Kidney (tissue), 22 donors: ENCODE measurements at places on chromosomes 7 and 10. TPM values are rescaled to one million over a fixed set of nuclear protein-coding genes. Genes with fewer than 3 reads are reported as not detected.
A peak's percentile ranks its signal among the peaks of the same experiment; 100 is the strongest.

GRCh38 chr10:48685731-48686130, 1.1 kb downstream of the WDFY4 start:
- H3K36me3 ChIP-seq: no peaks in the 10 kb centered on the region
- H3K4me3 ChIP-seq: no peak overlapping the region
- DNase-seq: no peak
- no peak overlapping the region for H3K27ac ChIP-seq
- H3K4me1 ChIP-seq: no peaks in the 10 kb centered on the region

DNA sequence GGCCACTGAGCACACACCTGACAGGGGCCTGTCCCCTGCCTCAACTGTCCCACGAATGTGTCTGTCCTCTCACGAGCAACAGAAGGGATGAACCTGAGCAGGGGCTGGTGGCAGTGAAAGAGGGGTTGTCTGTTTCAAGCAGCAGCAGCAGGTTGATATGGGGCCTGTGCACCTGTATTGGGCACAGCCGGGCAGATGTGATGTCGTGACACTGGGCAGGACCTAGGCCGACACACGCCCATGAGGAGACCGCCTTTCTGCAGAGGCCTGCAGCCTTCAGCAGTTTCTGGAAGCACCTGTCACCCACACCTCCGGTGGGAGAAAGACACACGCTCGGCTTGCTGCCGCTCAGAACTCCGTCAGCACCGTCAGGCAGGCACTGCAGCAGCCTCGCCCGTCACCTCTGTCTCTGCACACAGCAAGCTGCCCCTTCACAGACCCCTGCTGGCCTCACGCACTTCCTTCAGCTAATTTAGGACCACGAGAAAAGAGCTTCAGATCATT, 48.5 kb downstream of the AMZ1 start:
- H3K27ac ChIP-seq: no peak overlapping the region
- no peak overlapping the region for H3K4me3 ChIP-seq
- no peak for DNase-seq
- H3K36me3 ChIP-seq: no peaks in the 10 kb centered on the region
- peaks cover 5% of the 10 kb centered on the region for H3K4me1 ChIP-seq

- H3K36me3 ChIP-seq: no peaks in the 10 kb centered on the region
- H3K4me1 ChIP-seq: peaks cover 4% of the 10 kb centered on the region
- H3K4me3 ChIP-seq: no peak overlapping the region
Measured at GRCh38 chr10:75648351-75648750, 216.9 kb downstream of the LRMDA start.

DNA sequence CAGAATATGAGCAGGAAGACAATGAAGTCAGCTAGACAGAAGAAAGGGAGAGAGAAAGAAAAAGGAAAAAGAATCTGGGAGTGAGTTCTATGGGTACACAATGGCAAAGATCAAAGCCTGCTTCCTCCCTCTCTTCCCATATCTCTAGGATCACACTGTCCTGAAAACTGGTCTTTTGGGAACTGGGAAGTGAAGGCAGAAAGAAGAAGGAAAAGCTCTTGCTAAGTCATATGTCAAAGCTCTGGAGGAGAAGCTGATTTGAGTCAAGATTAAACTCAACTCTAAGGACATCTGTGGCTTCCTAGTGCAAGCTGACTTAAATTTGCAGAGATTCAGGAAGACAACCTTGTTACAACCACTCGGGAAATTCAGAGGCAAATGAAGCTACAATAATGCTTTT, 147.5 kb downstream of the DOCK4 start:
- no peak overlapping the region for H3K4me3 ChIP-seq
- H3K36me3 ChIP-seq: no peaks in the 10 kb centered on the region
- DNase-seq: no peak
- H3K4me1 ChIP-seq: no peaks in the 10 kb centered on the region
- H3K27me3 ChIP-seq: no peaks in the 10 kb centered on the region

GRCh38 chr10:80333983-80334382, 22.6 kb downstream of the DYDC1 start:
- no peak for DNase-seq
- H3K27ac ChIP-seq: no peak overlapping the region
- H3K36me3 ChIP-seq: no peaks in the 10 kb centered on the region
- H3K27me3 ChIP-seq: no peaks in the 10 kb centered on the region

DNA sequence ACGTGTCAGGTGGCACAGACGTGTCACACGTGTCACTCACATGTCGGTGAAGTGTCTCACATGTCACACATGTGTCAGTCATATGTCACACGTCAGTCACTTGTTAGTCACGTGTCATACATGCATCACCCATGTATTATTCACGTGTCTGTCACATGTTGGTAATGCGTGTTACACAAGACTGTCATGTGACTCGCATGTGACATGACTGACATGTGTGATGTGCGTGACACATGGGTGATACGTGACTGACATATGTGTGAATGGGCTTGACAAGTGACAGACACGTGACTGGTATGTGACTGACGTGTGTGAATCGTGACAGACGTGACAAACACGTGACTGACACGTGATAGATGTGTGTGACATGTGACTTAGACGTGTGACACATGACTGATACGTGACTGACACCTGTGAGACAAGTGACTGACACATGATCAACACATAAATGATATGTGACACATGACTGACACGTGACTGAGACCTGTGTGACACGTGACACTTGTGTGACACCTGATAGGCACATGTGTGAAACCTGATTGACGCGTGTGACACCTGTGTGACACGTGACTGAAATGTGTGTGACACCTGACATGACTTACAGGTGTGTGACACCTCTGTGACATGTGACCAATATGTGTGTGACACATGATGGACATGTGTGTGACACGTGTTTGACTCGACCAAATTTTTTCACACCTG, 56.1 kb downstream of the ZNF92 start:
- H3K27ac ChIP-seq: no peak overlapping the region
- no peaks in the 10 kb centered on the region for H3K27me3 ChIP-seq
- no peaks in the 10 kb centered on the region for H3K4me1 ChIP-seq
- no peaks in the 10 kb centered on the region for H3K36me3 ChIP-seq
- no peak for DNase-seq

DNA sequence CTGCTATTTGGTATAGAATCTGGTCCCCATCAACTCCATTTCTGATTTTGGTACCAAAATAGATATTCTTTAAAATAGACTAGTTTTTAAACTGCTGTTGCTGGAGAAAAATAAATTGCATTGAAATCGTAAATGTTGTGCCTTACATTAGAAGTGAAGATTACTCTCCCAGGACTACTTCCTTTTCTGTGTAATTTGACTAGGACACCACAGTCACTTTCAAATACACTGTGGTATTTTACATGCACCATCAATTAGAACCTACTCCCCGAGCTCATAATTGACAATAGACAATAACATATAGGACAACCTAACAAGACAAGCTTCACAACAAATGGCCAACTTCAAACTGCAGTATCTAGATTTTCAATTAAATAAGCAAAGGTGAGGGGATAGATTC, 211.5 kb downstream of the DGKB start:
- H3K4me3 ChIP-seq: no peak overlapping the region
- no peaks in the 10 kb centered on the region for H3K27me3 ChIP-seq
- DNase-seq: no peak
- no peaks in the 10 kb centered on the region for H3K36me3 ChIP-seq
- no peak overlapping the region for H3K27ac ChIP-seq

- H3K27me3 ChIP-seq: no peaks in the 10 kb centered on the region
- H3K4me1 ChIP-seq: no peaks in the 10 kb centered on the region
- H3K27ac ChIP-seq: no peak overlapping the region
- no peaks in the 10 kb centered on the region for H3K36me3 ChIP-seq
Measured at GRCh38 chr7:81284576-81284975, 365.7 kb upstream of the SEMA3C start.

DNA sequence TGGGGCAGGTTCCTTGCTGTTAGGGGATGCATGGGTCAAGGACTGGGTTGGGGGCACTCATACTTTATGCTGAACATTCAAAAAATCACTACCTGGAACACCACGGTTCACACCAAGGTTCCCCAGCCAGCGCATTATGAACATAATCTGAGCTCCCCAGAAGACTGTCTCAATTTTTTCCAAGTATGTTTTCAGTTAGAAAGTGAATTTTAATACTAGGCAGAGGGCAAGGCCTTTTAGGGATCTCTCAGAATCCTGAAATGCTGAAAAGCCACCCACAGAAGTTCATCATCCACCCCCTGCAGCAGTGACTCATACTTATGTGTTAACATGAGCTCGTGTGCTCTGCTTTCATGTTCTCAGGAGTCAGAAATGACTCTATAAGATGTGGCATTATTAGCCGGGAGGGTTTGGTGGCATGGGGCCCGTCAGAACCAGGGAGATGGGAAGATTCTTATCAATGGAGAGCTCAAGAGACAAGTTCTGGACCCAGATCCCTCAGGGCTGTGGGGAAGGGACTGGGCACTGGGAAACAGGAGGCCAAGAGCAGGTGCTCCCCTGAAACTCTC, 185.2 kb upstream of the ITGB1 start:
- H3K27ac ChIP-seq: no peak overlapping the region
- no peaks in the 10 kb centered on the region for H3K36me3 ChIP-seq
- no peak overlapping the region for H3K4me3 ChIP-seq
- H3K4me1 ChIP-seq: no peaks in the 10 kb centered on the region

DNA sequence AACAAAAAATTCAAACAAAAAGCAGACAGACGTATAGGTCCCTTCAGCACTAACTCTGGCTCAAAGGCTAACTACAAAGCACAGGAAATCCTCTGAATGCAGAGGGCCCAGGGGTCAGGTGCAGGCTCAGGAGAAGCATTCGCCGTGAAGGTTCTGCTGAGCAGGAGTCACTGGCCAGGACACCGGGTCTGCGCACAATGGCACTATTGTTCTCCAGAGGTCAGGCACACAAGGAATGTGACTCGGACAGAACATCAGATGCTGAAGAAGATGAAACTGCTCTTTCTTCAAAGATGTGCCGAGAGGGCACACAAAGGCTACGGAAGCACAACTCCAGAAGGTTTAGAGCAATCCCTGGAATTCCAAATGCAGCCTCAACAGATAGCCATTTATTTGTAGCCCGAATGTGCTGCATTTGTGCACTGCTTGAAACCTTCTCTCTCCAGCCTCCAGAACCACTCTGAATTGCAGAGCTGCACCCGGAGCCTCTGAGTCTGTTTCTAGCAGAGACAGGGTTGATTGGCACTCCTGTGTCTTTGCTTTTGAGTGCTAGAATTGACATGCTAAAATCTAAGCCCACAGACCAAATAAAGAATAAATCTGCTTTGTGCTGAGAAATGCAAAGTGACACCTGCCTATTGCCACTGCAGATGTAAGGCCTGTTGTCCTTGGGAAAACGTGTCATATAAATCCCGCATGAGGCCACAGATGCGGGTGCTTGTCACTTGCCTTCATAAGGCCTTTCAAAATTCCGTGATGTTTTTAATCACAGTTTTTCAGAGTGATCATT, 85.4 kb upstream of the AFAP1L2 start:
- no peak for DNase-seq
- H3K36me3 ChIP-seq: no peaks in the 10 kb centered on the region
- no peak overlapping the region for H3K4me3 ChIP-seq
- H3K27ac ChIP-seq: no peak overlapping the region
- no peaks in the 10 kb centered on the region for H3K4me1 ChIP-seq

DNA sequence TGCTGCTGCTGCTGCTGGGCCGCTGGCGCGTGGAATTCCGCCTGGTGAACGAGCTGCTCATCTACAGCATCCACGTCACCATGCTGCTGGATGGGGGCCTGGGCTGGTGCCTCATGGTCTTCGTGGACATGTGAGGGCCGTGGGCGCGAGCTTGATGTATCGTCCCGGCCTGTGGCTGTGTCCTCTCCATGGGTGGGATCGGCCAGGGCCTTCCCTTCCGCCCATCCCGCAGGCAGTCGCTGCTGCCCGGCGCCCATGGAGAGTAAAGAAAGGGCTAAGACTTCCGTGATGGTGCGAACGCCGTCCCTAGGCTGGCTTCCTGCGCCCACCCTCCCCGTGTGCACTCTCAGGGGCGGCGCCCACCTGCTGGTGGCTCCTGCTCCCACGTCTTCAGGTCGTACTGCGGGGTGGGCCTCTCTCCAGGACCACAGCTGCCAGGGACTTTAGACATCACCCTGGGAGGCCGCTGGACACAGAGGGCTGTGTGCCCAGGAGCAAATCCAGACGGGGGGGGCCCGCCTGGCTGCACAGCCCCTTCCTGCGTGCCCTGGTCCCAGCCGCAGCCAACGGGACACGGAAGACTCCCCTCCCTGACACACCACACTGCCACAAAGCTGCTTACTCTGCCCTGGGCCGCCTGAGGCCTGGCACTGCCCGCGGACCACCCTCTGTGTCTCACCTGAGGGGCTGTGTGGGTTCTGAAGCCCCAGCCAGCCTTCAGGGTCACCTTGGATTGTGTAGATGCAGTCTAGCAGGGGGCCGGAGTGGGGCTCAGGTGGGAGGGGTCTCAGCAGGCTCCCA, 167.5 kb downstream of the SEPTIN7 start:
- peak; percentile 69 for DNase-seq
- no peak overlapping the region for H3K4me3 ChIP-seq
- no peaks in the 10 kb centered on the region for H3K36me3 ChIP-seq
- H3K27ac ChIP-seq: no peak overlapping the region
- no peaks in the 10 kb centered on the region for H3K27me3 ChIP-seq

DNA sequence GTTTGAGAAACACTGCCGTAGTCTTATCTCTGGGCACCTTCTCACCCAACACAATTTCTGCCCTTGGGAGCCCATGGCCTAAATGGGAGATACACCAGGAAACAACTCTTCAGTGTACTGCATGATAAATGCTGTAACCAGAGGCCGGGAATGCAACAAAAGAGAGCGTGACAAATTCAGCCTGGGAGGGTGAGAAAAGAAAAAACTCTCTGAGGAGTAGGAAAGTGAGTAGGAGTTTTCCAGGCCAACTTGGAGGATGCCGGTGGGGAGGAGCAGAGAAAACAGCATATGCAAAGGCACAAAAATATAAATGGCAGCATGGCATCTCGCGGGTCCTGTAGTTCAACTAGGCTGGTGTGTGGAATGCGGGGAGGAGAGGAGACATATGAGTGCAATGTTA, 624.5 kb downstream of the PARD3 start:
- H3K36me3 ChIP-seq: no peaks in the 10 kb centered on the region
- H3K4me1 ChIP-seq: peaks cover 1% of the 10 kb centered on the region
- DNase-seq: no peak
- no peak overlapping the region for H3K4me3 ChIP-seq
- no peaks in the 10 kb centered on the region for H3K27me3 ChIP-seq

The PDE1C gene
- total RNA-seq: 5.5 TPM

The EGFR gene
- total RNA-seq: 61.3 TPM

The C1GALT1 gene
- 43.0 TPM for total RNA-seq

The ZNF37A gene
- total RNA-seq: 18.8 TPM

The SLC26A5 gene
- 1.2 TPM for total RNA-seq

The CYP2E1 gene
- 2.9 TPM for total RNA-seq

The ASIC3 gene
- 1.9 TPM for total RNA-seq

The CALHM3 gene
- total RNA-seq: not detected

The VGF gene
- total RNA-seq: 0.38 TPM
